ENCODE measurements at places on chromosomes 16 and 17.
A peak's percentile ranks its signal among the peaks of the same experiment; 100 is the strongest.

DNA sequence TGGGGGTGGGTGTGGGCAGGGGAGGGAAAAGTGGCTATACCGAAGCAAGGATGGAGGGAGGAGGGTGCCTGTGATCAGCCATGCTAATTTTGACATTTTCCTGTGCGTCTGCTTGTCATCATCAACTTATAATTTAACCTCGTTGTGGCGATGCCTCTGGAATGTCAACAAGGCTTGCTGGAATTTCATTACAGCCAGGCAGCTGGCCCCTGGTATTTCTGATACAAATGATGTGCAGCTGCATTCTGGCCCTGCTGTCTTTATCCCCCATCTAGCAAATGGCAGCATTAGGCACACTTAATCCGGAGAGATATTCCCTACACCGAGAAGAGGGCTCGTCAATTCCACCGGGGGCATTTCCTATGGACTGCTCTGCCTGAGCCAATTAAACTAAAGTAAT lies 278.3 kb upstream of the CCL2 start:
- DNase-seq: peak; percentile 19

DNA sequence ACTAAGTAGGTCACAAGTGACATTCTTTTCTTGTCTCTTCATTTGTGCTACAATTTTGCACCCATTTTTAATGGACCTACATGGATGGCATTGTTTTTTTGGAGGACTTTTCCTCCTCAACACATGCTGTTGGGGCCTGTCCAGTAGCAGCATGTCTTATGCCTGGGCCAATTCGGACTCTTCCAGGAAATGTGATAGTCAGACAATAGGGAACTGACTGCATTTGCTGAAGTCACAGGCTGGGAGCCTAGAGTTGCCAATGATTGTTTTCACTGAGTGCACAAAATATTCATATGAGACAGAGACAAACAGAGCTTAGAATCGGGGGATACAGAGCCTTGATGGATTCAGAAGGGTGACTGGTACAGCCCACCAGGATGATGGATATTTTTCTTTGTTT lies 867.3 kb upstream of the GOT2 start:
- DNase-seq: no peak

DNA sequence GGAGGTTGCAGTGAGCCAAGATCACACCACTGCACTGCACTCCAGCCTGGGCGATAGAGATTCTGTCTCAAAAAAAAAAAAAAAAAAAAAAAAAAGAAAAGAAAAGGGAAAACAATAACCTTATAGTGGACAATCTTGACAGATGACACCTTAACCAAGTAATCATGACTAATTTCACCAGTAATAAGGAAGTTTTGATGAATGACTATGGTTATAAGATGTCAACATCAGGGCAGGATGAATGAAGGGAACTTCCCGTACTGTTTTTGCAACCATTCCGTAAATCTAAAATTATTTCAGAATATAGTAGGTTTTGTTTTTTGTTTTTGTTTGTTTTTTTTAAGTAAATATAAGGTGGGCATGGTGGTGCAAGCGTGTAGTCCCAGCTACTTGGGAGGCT lies 23.0 kb downstream of the GSPT1 start:
- no peak for DNase-seq

DNA sequence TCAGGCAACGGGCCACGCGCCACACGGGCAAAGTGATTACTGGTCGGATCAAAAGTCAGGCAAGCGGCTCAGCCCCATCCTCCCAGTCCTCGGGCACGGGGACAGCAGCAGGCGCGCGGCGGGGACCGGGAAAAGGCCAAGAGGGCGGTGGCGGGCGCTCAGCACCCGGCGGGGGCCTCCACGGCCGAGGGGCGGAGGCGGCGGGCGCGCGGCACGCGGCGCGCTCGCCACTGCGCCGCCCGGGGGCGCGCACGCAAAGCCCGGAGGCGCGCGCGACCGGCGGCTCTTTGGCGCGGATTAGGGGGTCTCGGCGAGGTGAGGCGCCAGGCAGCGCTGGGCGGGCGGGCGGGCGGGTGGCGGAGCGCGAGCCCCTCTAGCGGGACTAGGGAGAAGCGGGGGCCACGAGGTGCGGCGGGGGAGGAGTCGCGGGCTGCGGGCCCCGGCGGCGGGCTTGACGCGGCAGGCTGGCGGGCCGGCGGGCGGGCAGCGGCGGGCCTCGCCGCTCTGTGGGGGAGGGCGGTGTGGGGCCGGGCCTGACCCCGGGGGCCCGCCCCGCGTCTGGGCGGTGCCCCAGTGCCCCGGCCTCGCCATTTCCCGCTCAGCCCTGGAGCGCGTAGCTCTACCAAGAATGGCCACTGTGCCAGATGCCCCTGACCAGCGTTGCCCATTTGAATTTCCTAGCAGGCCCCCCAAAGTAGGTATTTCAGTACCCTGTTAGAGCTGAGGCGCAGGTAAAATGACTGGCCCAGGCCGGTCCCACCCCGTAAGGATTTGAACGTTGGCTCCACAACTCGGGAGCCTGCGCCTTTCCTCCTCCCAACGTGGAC lies at the start of the genes ACACA and TADA2A:
Gene ACACA (minus strand): TSS at position 202 of the 827 bp plus-strand sequence. CDS start 537 bp downstream, outside the sequence.
Gene TADA2A (plus strand): TSS at position 252 of the 827 bp plus-strand sequence. CDS start 4,480 bp downstream, outside the sequence.
- peak; percentile 30 for DNase-seq

DNA sequence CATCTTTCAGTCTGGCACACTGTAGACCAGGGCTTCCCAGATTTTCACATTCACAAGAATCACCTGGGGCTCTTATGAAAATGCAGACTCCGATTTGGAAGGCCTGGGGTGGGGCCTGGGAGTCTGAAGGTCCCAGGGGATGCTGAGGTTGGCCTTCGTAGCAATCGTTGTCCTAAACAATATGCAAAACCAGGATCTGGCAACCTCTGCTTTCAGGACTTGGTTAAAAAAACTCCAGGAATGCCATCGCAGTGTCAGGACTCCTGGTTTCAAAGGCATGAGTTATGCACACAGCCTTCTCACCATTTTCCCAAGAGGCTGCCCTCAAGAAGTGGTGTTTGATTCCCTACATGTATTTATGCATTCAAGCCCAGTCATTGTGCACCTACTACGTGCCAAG lies 6.7 kb downstream of the CLEC19A start:
- DNase-seq: no peak

All from D721Med (cell line).